Large intestine (tissue), 12 donors: ENCODE measurements at places on chromosomes 13 and 19.

- no peak for DNase-seq
These were observed 119.7 kb downstream of the COL4A2 start for GRCh38 chr13:110426735-110427134.

DNA sequence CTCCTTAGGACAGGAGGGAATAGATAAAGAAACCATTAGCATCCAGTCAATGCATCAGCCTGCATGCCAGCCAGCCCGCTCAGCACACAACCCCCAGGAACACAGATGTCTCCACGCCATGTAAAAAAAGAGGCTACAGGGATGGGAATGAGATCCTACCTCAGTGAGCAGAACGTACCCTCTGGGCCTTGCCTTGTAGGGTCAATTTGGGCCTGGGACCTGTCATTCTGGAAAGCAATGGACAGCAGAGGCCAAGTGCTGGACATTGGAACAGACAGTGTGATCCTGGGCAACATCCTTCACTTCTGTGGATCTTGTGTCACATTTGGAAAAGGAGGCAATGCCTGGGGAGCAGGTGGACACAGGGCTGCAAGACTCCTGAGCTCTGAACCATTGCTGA, 26.0 kb downstream of the VSTM2B start:
- DNase-seq, result no peak

- DNase-seq, result no peak
These were observed 5.7 kb downstream of the PAK4 start for GRCh38 chr19:39131255-39131755.

- no peak for DNase-seq
These were observed 25.7 kb upstream of the TPTE2 start for GRCh38 chr13:19586904-19587634.

DNA sequence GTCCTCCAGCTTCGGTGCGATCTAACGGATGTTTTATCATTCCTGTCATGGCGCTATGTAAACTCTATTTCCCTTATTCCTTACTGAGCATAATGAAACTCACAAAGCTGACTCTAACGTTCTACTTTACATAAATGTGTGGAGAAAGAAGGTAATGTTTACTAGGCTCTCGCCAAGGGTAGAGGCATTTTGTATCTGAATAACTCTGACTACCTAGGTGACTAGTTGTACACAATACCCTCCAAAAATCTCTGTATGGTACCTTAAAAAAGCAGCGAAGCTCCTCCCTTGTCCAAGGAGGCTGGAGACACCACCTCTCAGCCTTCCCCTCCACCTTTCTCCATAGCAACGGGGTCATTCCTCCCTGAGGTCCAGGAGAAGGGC, 316 bp upstream of the ZNF530 start:
- no peak for DNase-seq

DNA sequence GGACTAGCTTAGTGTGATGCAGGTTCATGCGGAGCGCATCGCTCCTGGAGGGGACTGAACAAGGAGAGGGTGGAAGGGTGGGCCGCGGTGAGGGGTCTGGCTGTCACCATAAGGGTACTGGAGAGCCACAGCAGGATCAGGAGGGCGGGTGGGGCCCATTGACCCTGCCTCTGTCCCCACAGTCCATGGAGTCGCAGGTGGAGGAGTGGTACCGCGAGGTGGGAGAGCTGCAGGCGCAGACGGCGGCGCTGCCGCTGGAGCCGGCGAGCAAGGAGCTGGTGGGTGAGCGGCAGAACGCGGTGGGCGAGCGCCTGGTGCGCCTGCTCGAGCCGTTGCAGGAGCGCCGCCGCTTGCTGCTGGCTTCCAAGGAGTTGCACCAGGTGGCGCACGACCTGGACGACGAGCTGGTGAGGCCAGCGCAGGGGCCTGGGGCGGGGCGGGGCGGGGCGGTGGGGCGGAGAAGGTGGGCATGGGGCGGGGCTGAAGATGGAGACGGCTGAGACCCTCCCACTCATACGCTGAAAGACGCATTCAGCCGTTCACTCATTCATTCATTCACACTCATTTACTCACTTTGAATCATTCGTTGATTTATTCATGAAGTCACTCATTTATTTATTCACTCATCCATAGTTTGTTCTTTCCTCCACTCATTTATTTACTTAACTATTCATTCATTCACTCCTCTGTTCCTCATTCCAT, 27.5 kb upstream of the SHKBP1 start:
- peak; percentile 47 for DNase-seq

GRCh38 chr19:19145684-19146608, 7.7 kb upstream of the TMEM161A start:
- DNase-seq, result peak; percentile 44

DNA sequence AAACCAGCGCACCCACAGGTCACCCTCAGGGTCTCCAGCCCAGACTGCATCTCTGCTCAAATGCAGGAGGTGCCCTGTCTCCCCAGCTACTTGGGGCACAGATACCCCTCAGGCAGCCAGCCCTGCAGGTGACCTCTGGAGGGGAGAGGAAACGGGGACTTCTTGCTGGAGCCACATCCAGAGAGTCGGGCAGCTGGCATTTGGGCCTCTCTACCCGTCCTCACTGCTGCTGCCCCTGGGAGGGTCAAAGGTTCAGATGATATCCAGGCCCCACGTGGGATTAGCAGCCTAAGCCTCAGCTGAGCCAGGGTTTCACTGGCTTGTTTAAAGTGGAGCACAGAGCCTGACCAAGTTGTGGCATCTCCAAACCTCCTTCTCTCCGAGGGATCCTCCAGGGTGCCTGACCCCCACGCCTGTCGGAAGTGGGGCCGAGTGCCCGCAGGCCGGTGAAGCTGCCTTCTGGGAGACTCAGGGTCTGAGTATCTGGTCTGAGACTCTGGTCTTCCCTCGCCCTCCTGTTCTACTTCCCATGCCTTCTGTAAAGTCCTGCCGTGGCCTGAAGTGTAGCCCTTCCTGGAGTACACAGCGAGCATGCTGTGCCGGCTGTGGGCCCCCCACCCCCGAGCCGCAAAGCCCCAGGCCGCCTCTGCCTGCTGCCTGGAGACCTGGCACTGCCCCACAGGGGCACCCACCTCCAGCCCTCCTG, 2.1 kb downstream of the RASA3 start:
- DNase-seq, result no peak

GRCh38 chr13:74306496-74306895, 172.3 kb upstream of the KLF12 start:
- DNase-seq, result no peak

DNA sequence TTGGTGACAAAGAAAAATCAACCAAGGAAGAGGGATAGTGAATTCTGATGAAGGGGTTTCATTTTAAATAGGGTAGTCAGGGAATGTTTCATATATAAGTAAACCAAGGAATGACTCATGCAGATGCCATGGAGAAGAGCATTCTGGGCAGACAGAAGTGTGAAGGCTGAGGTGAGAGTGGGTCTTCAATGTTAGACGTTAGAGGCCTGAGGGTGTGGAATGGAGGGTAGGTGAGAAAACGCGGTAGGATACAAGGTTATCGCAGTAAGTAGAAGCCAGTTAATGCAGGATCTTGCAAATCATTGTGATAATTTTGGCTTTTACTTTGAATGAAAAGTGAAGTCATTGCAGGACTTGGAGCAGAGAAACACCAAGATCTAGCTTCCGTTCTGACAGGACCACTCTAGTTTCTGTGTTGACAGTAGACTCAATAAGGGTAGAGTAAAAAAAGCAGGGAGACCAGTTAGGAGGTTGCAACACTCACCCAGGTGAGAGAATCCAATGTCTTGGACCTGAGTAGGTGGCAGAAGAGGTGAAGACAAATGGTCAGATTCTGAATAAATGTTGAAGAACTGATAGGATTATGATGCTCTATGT, 225.2 kb upstream of the TMTC4 start:
- DNase-seq, result no peak

GRCh38 chr19:48481846-48482639, 12.9 kb downstream of the CYTH2 start:
- no peak for DNase-seq

DNA sequence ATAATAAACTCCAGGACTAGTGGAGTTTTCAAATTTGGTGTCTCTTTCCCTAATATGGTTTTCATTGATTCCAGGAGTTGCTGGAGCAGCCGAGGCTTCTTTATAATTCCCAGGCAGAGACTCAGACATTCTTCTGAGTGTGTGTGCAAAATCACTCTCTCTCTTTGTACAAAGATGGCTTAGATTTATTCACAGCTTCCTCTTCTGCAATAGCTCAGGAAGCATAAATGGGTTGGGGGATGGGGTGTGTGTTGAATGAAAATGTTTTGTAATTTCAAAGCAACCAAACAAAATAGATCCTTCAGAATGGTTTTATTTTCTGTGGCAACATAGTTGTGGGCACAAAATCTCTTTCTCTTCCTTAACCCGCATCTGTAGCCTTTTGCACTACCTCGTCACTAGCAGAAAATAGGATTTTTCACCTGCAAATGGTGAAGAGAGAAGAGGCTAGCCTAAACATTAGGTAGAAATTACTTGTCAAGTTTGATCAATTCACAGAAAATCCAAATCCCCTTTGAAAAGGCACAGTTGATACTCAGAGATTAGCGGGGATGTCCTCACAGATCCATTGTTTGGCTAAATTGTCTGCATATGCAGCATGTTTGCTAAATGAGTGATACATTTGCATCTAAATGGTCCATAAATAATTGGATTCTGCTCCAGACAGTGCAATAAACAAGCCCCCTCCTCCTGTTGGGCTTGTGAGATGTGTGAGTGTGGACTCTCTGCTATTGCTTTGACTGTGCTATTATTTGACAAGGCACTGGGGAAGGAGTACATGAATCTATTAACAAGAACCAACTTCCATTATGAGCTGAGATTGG, 66.7 kb downstream of the CBY2 start:
- no peak for DNase-seq

- no peak for DNase-seq
These were observed 36.6 kb downstream of the SERTM1 start for GRCh38 chr13:36710396-36710795.

- DNase-seq, result no peak
These were observed 7.0 kb upstream of the TLE6 start for GRCh38 chr19:2970201-2970835.

- DNase-seq, result no peak
These were observed 94.4 kb downstream of the URI1 start for GRCh38 chr19:30036154-30037129.

- DNase-seq, result no peak
These were observed 1089.7 kb downstream of the PCDH17 start for GRCh38 chr13:58721273-58721672.

GRCh38 chr13:101875717-101876393, 423.4 kb downstream of the ITGBL1 start:
- DNase-seq, result no peak

GRCh38 chr19:941292-942132, 15.7 kb downstream of the ARID3A start:
- DNase-seq, result no peak

DNA sequence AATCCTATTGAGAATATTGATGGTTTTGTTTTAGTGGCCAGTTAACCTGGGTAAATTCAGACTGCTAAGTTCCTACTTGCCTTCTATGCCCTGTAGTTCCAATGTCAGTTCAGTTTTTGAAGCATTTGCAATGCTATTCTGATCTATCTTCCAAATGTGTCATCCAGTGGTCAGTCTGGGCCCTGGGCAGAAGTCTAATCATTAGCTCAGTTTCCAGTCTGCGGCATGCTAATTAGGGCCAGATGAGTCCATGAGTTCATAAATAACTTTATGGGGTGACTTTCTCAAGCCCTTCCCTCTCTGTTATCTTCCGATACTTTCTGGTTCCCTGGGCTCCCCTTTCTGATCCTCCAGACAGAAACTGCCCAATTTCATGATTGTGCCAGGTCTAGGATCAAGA, 32.7 kb downstream of the FAM187B start:
- DNase-seq, result peak; percentile 77

DNA sequence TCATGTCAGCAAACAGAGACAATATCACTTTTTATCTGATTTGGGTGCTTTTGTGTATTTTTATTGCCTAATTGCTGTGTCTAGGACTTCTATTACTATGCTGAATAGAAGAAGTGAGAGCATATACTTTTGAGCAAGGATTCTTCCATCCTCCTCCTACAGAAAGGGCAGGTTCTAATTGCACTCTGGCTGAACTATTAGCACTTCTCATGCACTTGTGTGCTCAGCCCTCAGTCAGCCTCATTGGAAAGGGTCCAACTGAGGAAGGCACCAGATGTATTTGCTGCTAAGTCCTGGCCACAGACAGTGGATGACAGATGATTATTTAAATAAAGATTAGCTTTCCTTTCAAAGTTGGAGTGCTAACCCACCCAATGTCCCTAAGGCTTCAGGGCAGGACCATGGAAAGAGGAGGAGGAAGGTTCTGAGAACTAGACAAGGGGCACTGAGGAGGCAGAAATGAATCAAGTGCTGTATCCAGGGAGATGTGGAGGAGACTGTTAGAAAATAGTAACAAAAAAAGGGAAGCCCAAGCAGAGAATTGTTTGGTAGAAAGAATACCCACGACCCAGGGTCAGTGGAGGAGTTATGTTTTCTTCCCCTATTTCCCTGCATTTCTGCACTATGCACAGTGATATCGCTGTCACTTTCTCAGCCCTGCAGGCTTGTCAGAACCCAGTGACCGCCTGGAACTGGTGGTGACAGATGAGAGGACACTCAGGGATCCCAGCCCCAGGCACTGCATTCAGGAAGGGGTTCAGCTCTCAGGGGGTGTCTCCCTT, 8.0 kb downstream of the LILRB4 start:
- no peak for DNase-seq

- DNase-seq, result no peak
These were observed 62.8 kb downstream of the TPT1 start for GRCh38 chr13:45278096-45278645.

- DNase-seq, result peak; percentile 54
These were observed 5.1 kb upstream of the KRTDAP start for GRCh38 chr19:35495107-35496064.

DNA sequence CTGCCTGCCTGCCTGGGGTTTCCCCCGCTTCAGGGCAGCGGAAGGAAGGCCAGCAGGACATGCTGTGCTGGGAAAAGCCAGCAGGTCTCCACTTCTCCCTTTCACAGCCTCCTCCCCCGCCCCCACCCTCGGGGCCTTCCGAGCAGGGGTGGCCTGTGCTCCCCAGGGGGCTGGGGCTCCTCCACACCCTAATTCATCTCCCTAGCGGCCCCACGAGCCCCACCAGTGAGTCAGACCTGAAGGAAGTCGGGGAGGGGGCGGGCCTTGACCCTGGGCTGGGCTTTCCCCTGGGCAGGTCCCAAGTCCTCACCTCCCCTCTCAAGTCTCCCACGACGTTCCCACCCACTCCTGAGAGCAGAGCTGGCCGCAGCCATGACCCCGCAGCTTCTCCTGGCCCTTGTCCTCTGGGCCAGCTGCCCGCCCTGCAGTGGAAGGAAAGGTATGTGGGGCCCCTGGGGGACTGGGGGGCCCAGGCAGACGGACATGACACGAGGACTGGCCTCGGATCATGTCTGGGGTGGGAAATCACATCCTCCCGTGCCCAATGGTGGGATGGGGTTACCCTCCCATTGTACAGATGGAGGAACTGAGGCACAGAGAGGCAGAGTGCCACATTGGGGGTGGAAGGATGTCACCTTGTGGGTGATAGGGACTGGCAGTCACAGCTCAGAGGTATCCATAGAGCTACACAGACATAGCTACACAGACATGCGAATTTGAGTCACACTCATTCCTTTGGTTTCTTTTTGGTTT, at the start of gene EBI3:
Gene EBI3, plus strand, starts transcription at position 345 of the 753 bp plus-strand sequence. Its CDS starts 28 bp downstream, at position 373.
- peak; percentile 73 for DNase-seq
